ENCODE measurements at places on chromosomes 1 and 21.

DNA sequence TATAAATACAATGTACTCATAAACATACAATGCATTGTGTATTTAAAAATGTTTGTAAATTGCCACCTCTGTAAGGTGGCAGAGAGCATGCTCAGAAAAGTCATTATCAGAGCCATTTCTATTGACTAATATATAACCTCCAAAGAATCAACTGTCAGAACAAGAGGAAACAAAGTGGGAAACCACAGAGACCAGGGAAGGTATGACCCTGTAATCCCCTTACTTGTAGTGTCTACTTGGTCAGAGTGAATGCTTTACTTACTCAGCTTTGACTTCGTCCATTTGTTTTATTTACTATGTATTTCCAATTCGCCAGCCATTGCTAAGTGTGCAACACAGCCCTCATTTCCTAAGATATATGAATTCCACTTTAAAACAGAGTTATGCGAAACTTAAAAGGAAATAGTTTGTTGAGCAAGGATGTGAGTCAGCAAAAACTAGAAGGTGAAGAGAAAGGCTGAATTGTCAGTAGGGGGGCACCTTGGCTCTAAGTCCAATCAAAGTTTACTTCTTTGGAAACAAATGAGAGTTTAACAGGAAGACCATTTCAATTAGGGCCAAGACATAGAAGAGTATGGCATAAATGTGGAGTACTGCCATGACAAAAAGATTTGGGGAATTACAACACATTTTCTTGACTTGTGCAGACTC is 671.7 kb upstream of the PTBP2 start:
- DNase-seq: no peak

DNA sequence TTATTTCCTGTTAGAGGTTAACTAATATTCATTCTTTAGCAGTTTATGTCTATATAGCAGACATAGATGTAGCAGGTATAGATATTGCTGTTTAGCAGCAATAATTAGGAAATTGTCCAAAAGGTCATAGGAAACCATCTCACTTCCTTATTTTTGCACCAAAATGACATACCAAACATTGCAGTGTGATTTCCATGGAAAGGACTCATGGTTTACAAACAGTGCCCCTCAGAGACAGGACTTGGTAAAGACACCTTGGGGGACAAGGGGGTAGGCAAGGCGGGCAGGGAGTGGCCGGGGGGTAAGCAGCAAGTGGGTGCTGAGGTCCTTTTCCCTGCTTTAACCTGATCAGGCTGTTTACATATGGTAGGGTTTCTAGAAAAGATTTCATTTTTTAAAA is 30.5 kb downstream of the BATF3 start:
- DNase-seq: no peak

DNA sequence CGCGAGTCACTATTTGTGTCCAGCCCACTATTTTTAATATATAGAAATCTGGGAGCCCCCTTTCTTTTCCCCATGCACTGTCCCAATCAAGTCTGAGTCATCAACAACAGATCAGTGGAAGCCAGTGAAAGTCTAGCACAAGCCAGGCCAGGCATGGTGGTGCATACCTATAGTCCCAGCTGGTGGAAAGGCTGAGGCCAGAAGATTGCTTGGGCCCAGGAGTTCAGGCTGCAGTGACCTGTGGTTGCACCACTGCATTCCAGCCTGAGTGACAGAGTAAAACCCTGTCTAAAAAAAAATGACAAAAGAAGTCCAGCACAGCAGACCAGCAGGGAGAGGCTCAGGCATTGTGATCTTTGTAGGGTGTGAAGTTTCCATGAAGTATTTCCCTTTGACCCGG is 9.0 kb upstream of the RPL5 start:
- DNase-seq: no peak

DNA sequence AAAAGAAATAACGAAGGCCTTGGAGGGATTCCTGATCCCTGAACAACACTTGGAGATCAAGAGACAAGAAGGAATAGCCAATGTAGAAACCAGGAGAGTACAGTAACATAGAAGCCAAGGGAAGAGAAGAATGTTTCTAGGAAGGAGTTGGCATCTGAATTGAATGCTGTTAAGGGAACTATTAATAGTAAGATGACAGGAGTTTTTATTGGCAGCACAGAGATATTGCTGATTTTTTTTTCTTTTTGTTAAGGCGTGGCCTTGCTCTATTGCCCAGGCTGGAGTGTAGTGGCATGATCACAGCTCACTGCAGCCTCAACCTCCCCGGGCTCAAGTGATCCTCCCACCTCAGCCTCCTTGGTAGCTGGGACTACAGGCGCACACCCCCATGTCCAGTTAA is 9.6 kb upstream of the SFT2D2 start:
- no peak for DNase-seq

DNA sequence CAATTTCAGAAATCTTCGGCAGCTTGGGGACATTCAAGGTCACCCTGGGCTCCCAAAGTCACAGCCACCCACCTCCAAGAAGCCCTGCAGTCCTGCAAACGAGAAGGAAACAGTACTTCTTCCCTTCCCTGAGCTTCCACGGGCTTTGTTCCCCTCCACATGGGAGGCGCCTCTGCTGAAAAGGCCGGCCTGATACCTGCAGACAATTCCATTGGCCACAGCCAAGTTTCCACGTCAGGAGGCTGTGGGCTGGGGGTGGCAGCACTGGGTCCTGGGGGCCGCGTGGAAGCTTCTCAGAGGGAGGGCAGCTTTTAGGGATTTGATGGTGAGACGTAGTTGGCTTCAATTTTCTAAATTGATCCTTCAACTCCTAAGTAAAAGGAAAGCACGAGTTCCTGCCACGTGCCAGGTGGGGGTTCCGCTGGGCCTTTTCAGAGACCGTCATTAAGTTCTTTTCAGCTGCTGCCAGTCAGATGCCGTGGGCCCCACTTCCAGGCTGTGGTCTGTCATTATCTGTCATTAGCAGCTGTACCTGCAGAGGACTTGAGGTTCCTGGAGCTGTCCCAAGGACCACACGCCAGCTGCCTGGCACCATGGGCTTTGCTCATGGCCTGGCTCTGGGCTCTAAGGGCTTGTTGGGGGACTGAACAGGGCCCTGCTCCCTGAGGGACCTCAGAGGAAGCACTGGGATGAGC is 98.7 kb downstream of the CRYAA start:
- no peak for DNase-seq

GRCh38 chr1:119083980-119084379 is 56.5 kb downstream of the WARS2 start:
- DNase-seq: no peak

GRCh38 chr1:230568008-230568407 is 74.3 kb upstream of the COG2 start:
- no peak for DNase-seq

DNA sequence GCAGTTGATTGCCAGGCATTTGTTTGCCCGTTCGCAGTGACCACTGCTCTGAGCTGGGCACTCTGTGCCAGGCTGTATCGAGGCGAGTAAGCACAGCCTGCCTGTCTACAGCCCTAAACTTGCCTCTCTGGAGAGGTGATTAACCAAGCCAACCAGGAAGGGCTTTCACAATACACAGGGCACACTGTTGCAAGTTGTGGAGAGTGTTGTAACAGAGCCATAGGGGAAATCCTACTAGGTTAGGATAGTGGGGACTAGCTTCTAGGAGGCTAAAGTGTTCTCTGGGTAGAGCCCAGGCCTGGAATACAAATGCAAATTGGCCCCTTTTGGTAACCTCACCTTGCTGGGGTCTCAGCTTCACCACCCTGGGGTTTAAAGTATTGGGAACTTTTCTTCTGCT is 23.8 kb downstream of the PRDM2 start:
- DNase-seq: no peak

- DNase-seq: no peak
Measured at GRCh38 chr1:184745929-184746638, 8.6 kb downstream of the EDEM3 start.

- DNase-seq: no peak
Measured at GRCh38 chr1:231806623-231807495, 180.3 kb downstream of the DISC1 start.

DNA sequence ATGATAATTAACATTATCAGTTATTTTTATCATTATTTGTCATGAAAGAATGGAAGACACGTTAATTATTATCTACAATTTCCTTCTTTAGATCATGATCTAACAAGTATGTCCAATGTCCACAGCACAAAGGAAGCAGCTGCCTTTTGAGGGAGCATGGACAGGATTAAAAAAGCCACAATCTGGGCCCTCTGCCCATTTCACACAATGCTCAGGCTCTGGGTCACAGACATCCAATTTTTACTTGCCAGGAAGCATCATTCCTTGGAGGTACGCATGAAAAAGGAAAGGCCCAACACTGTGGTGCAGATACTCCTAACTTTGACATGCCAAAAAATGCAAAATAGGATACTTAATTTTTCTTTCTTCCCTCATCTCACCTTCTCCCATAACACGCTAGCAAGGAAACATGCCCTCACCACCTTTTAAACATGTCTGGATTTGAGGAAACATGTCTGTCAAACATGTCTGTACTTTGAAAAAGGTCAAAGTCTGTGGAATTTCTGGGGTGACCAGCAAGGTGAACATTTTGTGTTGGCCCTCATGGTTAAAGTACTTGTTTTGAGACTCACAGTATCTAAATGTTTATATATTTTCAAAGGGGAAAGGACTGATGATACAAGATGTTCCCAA is 40.0 kb downstream of the GADD45A start:
- no peak for DNase-seq

- peak; percentile 59 for DNase-seq
Measured at GRCh38 chr1:53278298-53278725, 40.0 kb upstream of the MAGOH start.

- no peak for DNase-seq
Measured at GRCh38 chr1:218205721-218206120, 79.4 kb upstream of the RRP15 start.

GRCh38 chr1:34980715-34981114 is 4.4 kb downstream of the TMEM35B start:
- no peak for DNase-seq

DNA sequence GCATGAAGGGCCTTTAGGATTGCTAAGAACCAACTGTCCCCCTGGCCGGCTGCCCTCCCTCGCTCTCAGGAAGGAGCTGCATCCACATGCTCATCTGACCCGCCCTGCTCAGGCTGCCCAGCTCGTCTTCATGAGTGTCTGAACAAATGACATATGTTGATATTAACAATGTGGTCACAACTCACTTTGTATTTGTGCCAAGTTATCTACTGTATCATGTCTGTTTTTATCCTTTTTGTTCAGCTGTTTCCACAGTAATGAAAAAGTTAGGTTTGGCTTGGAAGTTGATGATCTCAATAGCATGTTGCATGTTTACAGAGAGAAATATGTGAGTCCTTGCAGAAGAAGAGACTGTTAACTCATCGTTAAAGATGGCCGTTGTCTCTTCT is 75.1 kb downstream of the PHTF1 start:
- no peak for DNase-seq

Measured in stimulated activated CD4-positive, alpha-beta T cell treated with anti-CD3 and anti-CD28 coated beads, Interleukin-1b, Interleukin-23, amount 100 ng/mL, for 24 hours (primary cell).